ENCODE measurements at places on chromosomes 7 and 10.

GRCh38 chr7:48466713-48467112, 295.5 kb downstream of the ABCA13 start:
- no peak for DNase-seq

- no peak for DNase-seq
Measured at GRCh38 chr10:51001587-51001986, 72.7 kb upstream of the PRKG1 start.

GRCh38 chr7:95373323-95373722, 22.9 kb downstream of the PON3 start:
- no peak for DNase-seq

DNA sequence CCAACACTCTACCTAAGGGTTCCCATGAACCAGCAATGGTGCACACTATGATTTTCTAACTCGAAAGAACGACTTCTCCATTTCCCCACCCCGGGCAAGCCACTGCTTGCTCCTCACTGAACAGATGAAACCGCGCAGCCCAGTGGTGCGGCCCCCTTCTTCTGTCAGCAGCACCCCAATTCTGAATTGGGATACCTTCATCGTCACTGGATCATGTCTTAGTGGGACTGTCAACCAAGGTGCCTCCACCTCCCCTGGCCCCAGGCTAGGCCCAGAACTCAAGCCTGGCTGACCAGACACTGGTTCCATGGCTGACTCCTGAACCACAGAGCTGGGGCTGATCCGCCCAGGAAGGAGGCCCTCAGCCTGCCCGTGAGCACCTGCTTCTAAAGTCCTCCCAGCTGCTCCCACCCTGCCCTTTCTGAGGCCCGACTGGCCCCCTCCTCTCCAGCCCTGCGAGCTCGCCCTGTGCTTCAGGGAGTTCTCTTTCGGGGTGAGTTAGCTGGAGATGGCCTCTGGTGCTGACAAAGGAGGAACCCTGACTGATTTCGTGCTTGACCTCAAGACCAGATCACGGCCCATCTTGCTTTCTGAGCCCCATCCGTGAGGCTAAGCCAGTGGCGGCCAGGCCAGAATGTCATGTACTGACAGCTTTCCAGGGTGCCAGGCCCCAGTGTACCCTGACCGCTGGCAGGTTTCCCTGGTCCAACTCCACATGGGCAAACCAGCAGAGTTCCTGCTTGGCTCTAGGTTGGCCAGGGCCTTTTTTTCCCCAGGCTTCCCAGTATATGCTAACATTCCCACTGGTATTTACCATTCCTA, 44.5 kb downstream of the FAM53B start:
- no peak for DNase-seq

- DNase-seq, result no peak
Measured at GRCh38 chr7:17462131-17462631, 163.7 kb downstream of the AHR start.

GRCh38 chr10:77409697-77410471, 227.7 kb downstream of the KCNMA1 start:
- no peak for DNase-seq

GRCh38 chr7:139918480-139918879, 89.4 kb downstream of the TBXAS1 start:
- DNase-seq, result no peak
